Activated CD4-positive, alpha-beta T cell treated with anti-CD3 and anti-CD28 coated beads, Interleukin-2, amount 50 U/mL, for 4 hours (primary cell): ENCODE measurements at places on chromosomes 4 and X.

GRCh38 chr4:1788254-1788973, 4.7 kb upstream of the FGFR3 start:
- DNase-seq = no peak

GRCh38 chr4:185911556-185912064, 99.6 kb upstream of the SORBS2 start:
- no peak for DNase-seq

- no peak for DNase-seq
Observed at GRCh38 chrX:118521435-118521834, 25.8 kb downstream of the DOCK11 start.

- no peak for DNase-seq
Observed at GRCh38 chr4:152591396-152591795, 55.5 kb upstream of the FBXW7 start.

DNA sequence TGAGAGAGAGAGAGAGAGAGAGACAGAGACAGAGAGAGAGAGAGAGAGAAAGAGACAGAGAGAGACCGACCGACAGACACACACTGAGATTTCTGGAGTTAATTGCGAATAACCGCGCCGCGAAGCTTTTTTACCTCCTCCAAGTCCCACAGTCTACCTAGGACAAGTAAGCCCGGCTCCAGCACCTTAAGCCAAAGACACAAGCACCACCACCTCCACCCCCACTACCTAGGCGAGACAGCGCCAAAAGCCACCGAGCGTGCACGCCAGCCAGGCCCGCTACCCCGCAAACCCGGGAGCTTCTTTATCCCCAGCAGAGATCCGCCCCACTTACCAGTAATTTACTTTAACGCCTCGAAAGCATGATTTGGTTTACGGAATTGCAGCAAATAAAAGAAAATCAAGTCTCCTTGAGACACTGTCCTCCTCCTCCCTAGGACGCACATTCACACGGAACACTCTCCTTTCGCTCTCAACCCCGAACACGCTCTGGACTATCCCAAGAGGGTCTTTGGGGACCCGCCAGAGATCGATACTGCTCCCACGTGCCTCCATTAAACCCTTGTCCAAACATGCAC, 649.6 kb upstream of the DIPK2B start:
- DNase-seq = peak; percentile 22

DNA sequence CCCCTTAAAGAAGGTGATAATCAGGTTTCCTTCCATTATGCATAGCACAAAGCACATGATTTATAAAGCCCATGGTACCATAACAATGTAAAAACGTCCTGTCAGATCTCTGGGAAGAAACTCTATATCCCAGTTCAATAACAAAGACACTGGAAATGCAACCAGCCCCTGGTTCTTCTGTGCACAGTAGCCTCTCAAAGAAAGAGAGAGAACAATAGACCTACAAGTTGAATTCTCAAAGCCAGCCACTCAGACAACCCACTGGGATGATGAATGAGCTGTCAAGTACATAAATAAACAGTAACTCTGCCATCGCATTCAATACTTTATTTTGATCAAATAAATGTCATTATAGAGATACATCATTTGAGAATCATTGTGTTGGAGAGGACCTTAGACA, 400.1 kb upstream of the CPEB2 start:
- DNase-seq = no peak

DNA sequence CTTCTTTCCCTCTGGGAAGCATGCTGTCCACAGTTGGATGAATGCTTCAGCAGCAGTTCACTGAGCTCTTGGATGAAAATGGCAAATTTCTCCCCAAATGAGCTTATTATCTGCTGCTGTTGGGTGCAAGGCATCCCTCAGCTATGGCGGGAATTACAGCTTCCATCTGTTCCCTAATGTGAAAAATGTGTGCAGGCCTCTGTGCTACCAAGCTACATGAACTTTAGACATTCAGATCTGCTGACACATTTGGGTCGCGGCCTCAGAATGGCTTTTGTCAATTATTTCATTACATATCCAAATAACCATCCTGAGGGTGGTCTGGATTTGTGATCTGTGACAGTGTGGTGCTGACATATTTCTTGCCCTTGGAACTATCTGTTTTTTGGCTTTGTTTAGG, 119.5 kb upstream of the SCML1 start:
- DNase-seq = no peak

DNA sequence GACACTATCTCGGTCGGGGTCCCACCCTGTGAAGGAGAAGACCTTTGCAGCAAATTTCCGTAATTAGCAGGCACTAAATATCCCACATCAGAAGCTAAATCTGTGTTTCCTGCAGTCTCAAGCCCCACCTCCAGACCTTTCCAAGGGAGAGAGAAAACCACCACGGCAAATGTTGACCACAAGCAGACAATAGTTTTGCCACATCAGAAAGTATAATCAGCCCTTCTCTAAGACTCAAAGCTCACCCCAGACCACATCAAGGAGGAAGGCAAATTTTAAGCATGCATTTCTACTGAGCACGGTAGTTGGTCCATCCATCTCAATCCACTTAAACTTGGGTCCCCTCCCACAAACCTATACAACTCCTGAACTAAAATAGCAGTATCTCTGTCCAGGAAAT, 398.5 kb downstream of the GPM6A start:
- no peak for DNase-seq

- no peak for DNase-seq
Observed at GRCh38 chr4:138341739-138342415, 99.7 kb upstream of the SLC7A11 start.

DNA sequence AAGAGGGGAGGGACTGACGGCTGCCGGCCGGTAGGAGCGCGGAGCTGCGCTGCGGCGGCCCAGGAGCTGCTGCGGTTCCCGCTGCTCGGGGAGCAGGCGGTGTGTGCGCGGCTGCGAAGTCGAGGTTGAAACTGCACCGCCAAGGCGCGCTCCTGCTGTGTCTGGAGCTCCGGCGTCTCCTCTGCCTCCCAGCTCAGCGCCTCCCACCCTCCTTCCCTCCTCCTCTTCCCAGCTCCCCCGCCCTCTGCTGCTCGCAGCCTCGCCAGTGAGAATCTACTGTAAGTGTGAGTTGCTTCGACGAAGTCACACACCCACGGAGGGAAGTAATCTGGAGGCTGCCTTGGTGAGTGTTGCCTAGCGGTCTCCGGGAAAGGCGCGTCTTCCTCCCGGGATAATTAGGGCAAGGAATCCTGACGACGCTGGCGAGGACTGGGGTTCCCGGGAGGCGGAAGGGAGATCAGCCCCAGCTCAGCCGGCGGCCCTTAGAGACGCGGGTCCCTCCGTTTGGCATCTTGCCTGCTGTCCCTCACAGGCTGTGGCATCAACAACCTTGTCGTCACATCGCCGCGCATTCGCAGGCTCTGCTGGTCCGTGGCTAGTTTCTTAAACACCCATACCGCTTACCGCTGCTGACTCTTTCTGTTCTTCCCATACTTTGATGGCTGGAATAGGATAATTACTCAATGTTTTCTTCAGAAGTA, at the start of gene EPHA5:
Gene EPHA5, minus strand, starts transcription at position 159 of the 701 bp plus-strand sequence. CDS start 747 bp downstream, outside the sequence.
- no peak for DNase-seq

- no peak for DNase-seq
Observed at GRCh38 chrX:133749951-133750350, 235.4 kb downstream of the GPC3 start.

DNA sequence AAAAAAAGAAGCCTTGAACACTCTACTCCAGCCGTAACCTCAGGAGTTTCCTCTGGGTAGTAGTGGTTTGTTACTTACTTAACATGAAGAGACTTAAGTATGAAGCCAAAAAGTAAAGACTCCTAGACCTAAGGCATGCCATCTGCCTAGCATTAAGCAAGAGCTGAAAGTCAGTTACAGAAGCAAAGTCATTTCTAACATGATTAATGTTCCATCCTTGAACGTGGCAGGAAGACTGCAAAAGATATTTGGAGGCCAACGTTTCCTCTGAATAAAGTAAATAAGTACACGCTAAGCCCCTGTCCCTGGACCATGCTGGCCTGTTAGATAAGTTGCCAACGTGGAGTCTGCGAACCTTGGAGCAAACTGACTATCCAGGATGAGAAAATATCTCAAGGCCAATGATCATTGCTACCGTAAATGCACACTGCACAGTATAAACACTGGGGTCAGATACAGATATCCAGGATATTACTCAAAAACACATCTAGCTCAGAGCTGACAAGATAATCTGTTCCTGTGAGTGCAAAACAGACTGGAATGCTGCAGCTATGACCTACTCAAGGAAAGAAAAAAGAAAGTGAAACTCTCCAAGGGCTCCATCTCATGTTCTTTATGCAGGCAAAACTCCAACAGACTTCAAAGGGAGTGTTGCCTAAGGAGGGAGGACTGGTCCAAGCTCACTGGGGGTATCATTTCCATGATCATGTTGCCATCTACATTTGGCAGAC, 255.8 kb downstream of the COL25A1 start:
- no peak for DNase-seq

- no peak for DNase-seq
Observed at GRCh38 chr4:7315286-7315685, 119.4 kb downstream of the PSAPL1 start.

GRCh38 chrX:54066841-54067240, 22.6 kb upstream of the PHF8 start:
- no peak for DNase-seq

GRCh38 chr4:5753366-5753765, 42.4 kb downstream of the EVC start:
- no peak for DNase-seq

DNA sequence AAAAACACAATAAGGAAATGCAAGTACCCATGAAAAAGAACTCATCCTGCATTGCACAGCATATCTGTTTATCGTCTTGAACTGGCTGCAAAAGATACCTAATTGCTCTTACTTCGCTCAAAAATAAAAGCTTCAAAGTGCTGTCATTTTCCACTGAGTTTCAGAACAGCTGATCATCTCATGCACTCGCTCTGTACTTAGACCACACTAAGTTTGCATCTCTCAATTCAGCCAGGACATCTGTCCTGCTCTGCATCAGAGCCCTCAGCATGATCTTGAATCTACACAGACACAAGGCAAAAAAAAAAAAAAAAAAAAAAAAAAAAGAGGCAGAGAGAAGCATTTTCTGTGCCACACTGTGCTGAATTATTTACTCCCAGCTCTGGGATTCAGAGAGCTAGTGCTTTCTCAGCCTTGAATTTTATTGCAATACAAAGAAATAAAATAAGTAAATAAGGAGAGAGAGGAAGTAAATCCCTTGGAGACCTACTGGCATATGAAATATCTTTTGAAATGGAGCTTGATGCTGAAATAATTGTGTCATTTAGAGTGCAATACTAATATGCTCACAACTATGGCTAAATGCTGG, 81.3 kb downstream of the PPP1R2C start:
- no peak for DNase-seq

DNA sequence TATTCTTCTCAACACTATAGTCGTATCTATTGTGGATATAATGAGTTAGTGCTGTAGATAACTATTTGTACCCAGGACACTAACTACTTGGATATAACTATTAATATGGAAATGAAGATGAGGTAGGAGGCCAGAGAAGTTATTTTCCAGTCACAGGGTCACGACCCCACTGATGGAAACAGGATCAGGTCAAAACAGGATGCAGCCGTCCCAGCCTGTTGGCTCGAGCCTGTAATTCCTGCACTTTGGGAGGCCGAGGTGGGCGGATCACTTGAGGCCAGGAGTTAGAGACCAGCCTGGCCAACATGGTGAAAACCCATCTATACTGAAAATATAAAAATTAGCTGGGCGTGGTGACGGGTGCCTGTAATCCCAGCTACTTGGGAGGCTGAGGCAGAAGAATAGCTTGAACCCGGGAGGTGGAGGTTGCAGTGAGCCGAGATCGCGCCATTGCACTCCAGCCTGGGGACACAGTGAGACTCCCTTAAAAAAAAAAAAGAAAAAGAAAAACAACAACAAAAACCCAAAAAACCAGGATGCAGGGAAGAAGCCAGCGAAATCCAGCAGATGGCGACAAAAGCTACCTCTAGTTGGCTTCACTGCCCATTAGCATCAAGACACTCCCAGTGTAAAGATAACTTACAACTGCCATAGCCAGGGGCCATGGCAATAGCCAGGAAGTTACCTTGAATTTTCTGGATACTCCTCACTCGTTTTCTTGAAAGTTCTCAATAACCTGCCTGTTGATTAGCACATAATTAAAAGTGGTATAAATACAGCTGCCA, 37.9 kb upstream of the NKAP start:
- DNase-seq = no peak

DNA sequence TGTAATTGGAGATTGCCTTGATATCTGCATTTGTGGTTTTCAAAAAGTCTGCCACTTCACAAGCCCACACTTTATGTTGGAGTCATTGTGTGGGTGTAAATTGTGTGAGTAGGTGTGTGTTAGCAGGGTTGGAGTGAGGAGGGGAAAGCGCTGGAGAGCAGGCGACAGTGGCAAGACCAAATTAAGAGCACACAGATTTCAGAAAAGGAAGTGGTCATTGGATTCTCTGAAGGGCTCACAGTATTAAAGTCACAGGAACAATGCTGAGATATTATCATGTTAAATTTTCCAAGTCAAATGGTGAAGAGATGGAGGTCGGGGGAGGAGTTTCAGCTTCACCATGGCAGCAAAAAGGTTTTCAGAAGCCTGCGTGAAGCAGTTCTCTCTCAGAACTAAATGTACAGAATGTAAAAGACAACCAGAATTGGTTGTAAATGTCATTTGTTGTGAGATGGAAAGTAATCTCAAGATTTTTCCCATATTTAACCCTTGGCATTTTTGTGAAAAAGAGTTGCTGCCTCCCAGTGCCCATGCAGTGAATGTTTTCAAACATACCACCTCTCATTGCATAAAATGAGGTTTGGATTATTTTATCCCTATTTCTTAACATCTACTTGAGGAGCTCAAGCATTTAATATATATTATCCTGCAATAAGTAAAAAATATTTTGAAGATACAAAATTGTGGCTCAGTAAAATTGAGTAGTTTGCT, 265.9 kb downstream of the ZNF674 start:
- DNase-seq = no peak

- no peak for DNase-seq
Observed at GRCh38 chr4:80134936-80135701, 62.1 kb upstream of the ANTXR2 start.

DNA sequence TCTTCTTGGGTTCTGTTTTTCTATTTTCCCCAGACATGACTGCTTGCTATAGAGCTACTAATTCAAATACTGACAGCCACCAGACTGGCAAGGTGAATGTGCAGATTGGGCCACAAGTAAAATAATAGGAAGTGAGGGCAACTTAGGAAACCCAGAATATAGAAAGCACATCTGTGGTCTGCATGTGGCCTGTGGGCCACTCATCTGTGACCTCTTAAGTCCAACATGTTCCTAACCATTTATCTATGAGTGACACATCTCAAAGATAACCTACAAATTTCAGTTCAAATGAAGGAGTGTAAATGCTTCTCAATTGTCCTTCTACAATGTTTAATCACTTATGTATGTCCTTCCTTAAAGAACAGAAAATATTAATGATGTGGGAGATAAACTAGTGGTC, 128.9 kb downstream of the REELD1 start:
- DNase-seq = no peak

GRCh38 chr4:110780538-110780937, 157.7 kb upstream of the PITX2 start:
- no peak for DNase-seq

- DNase-seq = no peak
Observed at GRCh38 chr4:89528526-89529133, 221.0 kb upstream of the GPRIN3 start.
